Panc1 (cell line): ENCODE measurements at places on chromosomes 12 and 14. TPM values are rescaled to one million over a fixed set of nuclear protein-coding genes. Genes with fewer than 3 reads are reported as not detected.

DNA sequence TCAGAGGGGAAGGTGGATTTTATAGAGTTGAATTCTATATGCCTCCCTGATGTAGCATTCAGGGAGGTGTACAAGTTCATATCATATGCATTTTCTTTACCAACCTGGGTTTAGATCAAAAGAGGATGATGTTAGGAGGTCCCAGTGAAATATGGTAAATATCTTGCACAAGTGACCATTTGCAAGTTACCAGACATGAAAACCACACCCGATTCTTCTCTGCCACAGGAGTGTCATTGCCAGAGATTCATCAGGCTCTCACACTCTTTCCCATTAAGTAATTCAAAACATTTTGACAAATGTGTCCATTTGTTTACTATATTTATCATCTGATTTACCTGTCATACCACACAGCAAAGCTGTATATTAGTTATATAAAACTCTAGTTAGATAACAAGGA is 44.0 kb downstream of the VCPKMT start:
- no peak overlapping the region for H3K4me3 ChIP-seq
- H3K27ac ChIP-seq: no peak overlapping the region
- H3K36me3 ChIP-seq: no peaks in the 10 kb centered on the region
- DNase-seq: no peak
- H3K4me1 ChIP-seq: no peaks in the 10 kb centered on the region
- no peaks in the 10 kb centered on the region for H3K27me3 ChIP-seq

DNA sequence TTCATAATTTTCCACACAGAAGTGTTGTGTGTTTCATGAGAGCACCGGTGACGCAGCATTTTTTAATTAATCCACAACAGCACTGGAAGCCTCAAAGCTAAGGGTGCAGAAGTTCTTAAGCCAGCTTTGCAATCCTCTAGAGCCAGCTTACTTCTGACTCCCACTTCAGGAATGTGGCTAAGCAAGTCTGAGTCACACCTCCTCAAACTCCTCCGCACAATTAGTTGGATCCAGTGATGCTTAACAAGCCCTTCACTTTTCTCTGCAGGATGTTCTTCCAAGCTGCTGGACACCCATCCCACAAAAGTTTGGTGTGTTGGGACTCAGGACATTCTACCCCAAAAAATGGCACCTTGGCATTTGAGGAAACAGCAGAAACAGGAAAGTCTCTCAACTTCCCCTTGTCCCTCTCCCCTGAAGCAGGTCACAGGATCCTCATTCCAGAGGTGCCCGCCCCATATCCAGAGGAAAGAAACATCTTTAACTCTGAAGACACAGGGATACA is 210.0 kb downstream of the PPM1H start:
- peaks cover 62% of the 10 kb centered on the region for H3K4me1 ChIP-seq
- H3K36me3 ChIP-seq: no peaks in the 10 kb centered on the region
- no peaks in the 10 kb centered on the region for H3K27me3 ChIP-seq
- DNase-seq: peak; percentile 72
- H3K4me3 ChIP-seq: no peak overlapping the region
- H3K27ac ChIP-seq: peak overlapping the region; percentile 95

DNA sequence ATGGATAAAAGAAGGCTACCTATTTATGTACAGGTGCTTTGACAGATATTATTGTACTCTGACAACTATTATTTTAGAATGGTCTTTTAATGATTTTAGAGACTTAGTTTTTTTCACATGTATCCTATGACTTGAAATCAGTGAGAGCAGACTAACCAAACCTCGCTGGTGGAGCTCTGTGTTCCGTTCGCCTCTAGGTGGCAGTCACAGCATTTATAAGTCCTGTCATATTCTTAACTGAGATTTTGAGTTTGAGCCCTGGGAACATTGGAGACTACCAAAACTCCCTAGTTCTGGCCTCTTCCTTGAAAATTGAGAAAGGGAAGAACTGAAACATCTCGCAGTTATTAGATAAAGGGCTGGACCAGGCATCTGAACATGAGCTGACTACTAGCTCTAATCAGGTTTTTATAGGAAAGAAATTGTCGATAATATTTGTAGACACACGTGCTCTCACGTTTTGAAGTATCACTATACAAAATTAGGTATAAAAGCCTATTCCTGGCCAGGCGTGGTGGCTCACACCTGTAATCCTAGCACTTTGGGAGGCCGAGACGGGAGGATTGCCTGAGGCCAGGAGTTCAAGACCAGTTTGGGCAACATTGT is 48.3 kb downstream of the TTLL5 start:
- H3K4me1 ChIP-seq: peaks cover 19% of the 10 kb centered on the region
- H3K27ac ChIP-seq: no peak overlapping the region
- H3K4me3 ChIP-seq: no peak overlapping the region
- peak; percentile 45 for DNase-seq

GRCh38 chr14:30572771-30573170 is 13.8 kb downstream of the G2E3 start:
- H3K27me3 ChIP-seq: no peaks in the 10 kb centered on the region
- H3K4me3 ChIP-seq: no peak overlapping the region
- no peak for DNase-seq
- H3K4me1 ChIP-seq: peaks cover 13% of the 10 kb centered on the region
- no peaks in the 10 kb centered on the region; the same call in 1 of the 2 replicates for H3K36me3 ChIP-seq

- no peak overlapping the region for H3K4me3 ChIP-seq
- H3K27ac ChIP-seq: peak overlapping the region; percentile 63; the same call in 1 of the 2 replicates
- H3K27me3 ChIP-seq: no peaks in the 10 kb centered on the region
- no peaks in the 10 kb centered on the region; the same call in 1 of the 2 replicates for H3K4me1 ChIP-seq
- H3K36me3 ChIP-seq: no peaks in the 10 kb centered on the region; the same call in 1 of the 2 replicates
- no peak for DNase-seq
Measured at GRCh38 chr12:50824914-50825313, 17.8 kb upstream of the TMPRSS12 start.

- H3K27ac ChIP-seq: no peak overlapping the region
- DNase-seq: no peak
- no peaks in the 10 kb centered on the region for H3K4me1 ChIP-seq
- H3K27me3 ChIP-seq: no peaks in the 10 kb centered on the region
Measured at GRCh38 chr12:42868291-42868690, 278.7 kb upstream of the PRICKLE1 start.

DNA sequence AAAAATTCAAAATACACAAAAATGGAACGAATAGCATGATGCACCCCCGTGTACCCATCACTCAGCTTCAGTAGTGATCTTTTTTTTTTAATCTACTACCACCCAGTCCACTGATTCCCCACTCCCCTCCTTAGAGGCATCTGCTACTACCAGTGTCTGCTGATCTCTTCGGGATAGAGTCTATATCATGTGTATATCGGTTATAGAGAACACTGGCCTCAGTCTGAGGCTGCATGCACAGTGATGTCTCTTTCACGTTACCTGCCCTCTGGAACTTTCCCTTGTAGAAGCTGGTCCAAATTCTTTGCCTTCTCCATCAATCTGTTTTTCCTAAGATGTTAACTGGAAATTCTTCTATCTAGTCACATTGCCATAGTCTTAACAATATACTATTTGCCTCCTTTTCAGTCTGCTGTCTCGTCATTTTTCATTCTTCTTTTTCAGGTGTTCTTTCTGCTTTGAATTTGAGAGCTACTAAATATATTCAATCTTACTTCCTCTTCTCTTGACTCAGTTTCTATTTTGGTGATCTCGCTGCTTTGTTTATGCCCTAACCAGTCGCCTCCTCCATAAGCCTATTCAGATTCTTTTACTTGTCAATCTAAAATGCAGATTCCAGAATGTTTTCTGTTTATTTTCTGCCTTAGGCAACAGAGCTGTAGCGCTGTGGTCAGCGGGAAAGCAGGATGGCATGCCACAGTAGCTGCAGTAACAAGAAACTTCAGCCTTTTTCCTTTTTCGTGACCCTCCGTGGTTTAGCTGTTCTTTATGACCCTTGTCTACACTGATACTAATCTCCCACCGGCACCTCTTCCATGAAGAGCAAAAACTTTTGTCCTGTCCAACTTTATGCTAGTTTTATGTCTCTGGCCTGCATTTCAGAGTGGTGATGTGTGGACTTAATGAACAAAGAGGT is 67.0 kb downstream of the FBXW8 start:
- DNase-seq: no peak
- H3K36me3 ChIP-seq: no peaks in the 10 kb centered on the region
- no peaks in the 10 kb centered on the region for H3K4me1 ChIP-seq
- H3K4me3 ChIP-seq: no peak overlapping the region
- H3K27ac ChIP-seq: no peak overlapping the region
- no peaks in the 10 kb centered on the region for H3K27me3 ChIP-seq

GRCh38 chr12:116443821-116444589 is 115.2 kb upstream of the MAP1LC3B2 start:
- H3K27ac ChIP-seq: peak overlapping the region; percentile 53
- H3K27me3 ChIP-seq: no peaks in the 10 kb centered on the region
- peaks cover 8% of the 10 kb centered on the region for H3K4me1 ChIP-seq
- no peak overlapping the region for H3K4me3 ChIP-seq
- H3K36me3 ChIP-seq: no peaks in the 10 kb centered on the region

DNA sequence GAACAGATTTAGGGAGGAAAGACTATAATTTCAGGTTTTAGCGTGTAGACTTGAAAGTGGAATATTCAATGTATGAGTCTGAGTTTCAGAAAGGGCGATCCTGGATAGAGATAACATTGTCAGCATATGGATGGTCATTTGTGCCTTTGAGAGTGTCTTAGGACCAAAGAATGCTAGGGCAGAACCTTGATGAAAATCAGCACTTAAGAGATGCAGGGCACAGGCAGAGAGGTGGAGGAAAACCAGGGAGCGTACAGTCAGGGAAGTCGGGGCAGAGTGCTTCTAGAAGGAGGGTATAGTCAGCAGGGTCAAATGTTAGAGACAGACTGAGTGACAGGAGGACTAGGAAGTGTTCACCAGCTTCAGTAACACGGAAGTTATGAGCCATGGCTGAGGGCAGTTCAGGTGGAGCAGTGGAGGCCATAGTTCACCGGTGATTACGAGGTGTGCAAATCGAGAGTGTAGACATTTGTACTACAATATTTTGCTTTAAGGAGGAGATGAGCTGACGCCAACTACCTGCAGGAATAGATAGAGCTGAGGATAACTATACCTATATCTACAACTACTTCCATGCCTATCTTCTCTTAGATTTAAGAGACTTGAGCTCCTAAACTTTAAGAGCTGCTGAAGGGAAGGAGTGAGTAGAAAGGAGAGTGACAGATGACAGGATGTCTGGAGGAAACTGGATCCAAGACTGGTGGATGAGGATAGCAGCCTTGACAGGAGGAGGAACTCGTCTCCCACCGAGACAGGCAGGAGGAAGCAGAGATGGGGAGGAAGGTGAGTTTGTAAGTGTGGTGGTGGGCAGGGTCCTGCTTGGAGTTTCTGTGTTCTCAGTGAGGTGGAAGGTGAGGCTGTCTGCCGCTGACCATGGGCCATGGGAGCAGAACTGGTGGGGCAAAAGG is 6.5 kb downstream of the CBLN3 start:
- H3K27me3 ChIP-seq: no peaks in the 10 kb centered on the region
- H3K4me1 ChIP-seq: no peaks in the 10 kb centered on the region
- H3K36me3 ChIP-seq: no peaks in the 10 kb centered on the region
- no peak overlapping the region for H3K27ac ChIP-seq
- H3K4me3 ChIP-seq: no peak overlapping the region
- DNase-seq: no peak

GRCh38 chr12:50627491-50627890 is 122.7 kb downstream of the DIP2B start:
- peaks cover 15% of the 10 kb centered on the region for H3K4me1 ChIP-seq
- H3K4me3 ChIP-seq: no peak overlapping the region
- H3K27ac ChIP-seq: no peak overlapping the region
- no peaks in the 10 kb centered on the region for H3K27me3 ChIP-seq
- DNase-seq: no peak

GRCh38 chr12:106310687-106311086 is 8.2 kb downstream of the TCP11L2 start:
- H3K27me3 ChIP-seq: peaks cover 8% of the 10 kb centered on the region
- no peak overlapping the region for H3K4me3 ChIP-seq
- H3K4me1 ChIP-seq: no peaks in the 10 kb centered on the region
- H3K27ac ChIP-seq: no peak overlapping the region
- H3K36me3 ChIP-seq: no peaks in the 10 kb centered on the region
- no peak for DNase-seq

- no peak overlapping the region for H3K4me3 ChIP-seq
- H3K36me3 ChIP-seq: 0 out of 2 replicates have a peak, but pooled peaks cover 2% of the 10 kb centered on the region
- no peak overlapping the region for H3K27ac ChIP-seq
- no peaks in the 10 kb centered on the region for H3K4me1 ChIP-seq
Measured at GRCh38 chr12:63406781-63407180, 255.8 kb upstream of the AVPR1A start.

- H3K4me3 ChIP-seq: no peak overlapping the region
- H3K36me3 ChIP-seq: no peaks in the 10 kb centered on the region
- DNase-seq: no peak
Measured at GRCh38 chr12:107477947-107478610, 207.5 kb upstream of the PWP1 start.

- H3K4me1 ChIP-seq: no peaks in the 10 kb centered on the region
- no peaks in the 10 kb centered on the region for H3K27me3 ChIP-seq
- no peaks in the 10 kb centered on the region for H3K36me3 ChIP-seq
- no peak overlapping the region for H3K27ac ChIP-seq
- DNase-seq: no peak
Measured at GRCh38 chr14:38074081-38074480, 133.6 kb upstream of the SSTR1 start.

DNA sequence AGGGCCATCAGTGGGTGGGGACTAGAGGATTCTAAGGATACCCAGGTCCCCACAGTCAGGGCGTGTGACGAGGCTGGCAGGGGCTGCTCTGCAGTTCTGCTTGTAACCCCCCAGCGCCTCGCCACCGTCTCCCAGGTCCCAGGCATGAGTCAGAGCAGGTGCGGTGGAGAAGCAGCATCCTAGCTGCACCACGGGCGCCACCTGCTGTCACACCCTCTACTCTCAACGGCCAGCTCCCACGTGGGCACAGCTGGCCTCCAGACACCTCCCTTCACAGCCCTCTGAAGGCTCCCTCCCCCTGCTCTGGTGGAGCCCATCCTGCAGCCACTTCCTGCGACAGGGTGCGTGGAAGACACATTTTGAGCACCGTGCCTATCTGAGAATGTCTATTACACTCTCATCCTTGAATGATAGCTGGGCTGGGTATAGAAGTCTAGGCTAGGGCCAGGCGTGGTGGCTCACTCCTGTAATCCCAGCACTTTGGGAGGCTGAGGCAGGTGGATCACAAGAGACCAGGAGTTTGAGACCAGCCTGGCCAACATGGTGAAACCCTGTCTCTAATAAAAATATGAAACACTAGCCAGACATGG is 6.9 kb upstream of the NUDT14 start:
- no peak overlapping the region for H3K4me3 ChIP-seq
- DNase-seq: no peak
- no peaks in the 10 kb centered on the region; the same call in 1 of the 2 replicates for H3K4me1 ChIP-seq

The GPR135 gene
- 3.1 TPM for total RNA-seq

The GDF3 gene
- total RNA-seq: not detected

The OR6C2 gene
- total RNA-seq: not detected

The ARHGEF25 gene
- 10.5 TPM for total RNA-seq

The HNF1A gene
- 0.26 TPM for total RNA-seq

The KCNH5 gene
- not detected for total RNA-seq

The MON2 gene
- 30.1 TPM for total RNA-seq

The NXPH4 gene
- 2.1 TPM for total RNA-seq
